Omental fat pad (tissue), 4 donors: ENCODE measurements at places on chromosomes 2 and 18. TPM values are rescaled to one million over a fixed set of nuclear protein-coding genes. Genes with fewer than 3 reads are reported as not detected.

The MC4R gene
- 0.28 TPM for total RNA-seq

The ANKRD53 gene
- total RNA-seq = 16.8 TPM

The ASB18 gene
- total RNA-seq = not detected

The DNAH6 gene
- 1.6 TPM for total RNA-seq

The ACP1 gene
- 69.0 TPM for total RNA-seq

The CRYGD gene
- not detected for total RNA-seq

GRCh38 chr2:39778233-39778632 lies 825 bp downstream of the THUMPD2 start:
- DNase-seq = no peak

GRCh38 chr2:50546790-50547189 lies 485.1 kb downstream of the NRXN1 start:
- DNase-seq = no peak

DNA sequence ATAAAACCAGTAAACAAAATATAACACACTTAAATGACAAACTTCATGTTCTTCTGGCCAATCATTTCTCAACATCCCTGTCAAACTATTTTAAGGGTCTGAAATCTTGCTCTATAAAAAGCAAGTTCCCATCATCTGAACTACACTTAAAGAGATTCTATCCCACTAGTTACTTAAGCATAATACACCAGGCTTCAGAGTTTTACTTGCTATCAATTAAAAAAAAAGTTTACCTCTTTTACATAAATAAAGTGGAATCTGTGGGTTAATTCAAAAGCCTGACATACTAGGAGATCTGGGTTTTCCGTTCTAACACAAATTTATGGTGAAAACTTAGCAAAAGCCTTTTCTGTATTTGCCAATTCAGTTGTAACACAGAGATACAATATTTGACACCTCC lies 1.9 kb downstream of the CLASP1 start:
- no peak for DNase-seq

DNA sequence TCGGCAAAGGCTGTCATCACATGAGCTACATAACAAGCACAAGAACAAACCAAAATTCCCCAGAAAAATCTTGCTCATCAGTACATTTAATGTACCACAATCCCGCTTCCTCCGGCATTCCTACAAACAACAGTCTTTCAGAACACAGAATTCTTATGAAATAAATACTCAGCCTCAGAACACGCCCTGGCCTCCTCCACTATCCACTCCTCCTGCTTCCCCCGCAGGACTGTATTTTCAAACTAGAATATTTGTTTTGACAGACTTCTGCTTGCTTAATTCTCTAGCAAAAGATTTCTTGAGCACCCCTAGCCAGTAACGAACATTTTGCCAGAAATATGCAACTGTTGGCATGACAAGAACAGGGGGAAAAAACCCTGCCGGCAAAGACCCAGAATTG lies 131.2 kb downstream of the THADA start:
- no peak for DNase-seq

- no peak for DNase-seq
These were observed 133.0 kb upstream of the MYO3B start for GRCh38 chr2:170044751-170045478.

- no peak for DNase-seq
These were observed 828.2 kb downstream of the RNF144A start for GRCh38 chr2:7745369-7745768.

DNA sequence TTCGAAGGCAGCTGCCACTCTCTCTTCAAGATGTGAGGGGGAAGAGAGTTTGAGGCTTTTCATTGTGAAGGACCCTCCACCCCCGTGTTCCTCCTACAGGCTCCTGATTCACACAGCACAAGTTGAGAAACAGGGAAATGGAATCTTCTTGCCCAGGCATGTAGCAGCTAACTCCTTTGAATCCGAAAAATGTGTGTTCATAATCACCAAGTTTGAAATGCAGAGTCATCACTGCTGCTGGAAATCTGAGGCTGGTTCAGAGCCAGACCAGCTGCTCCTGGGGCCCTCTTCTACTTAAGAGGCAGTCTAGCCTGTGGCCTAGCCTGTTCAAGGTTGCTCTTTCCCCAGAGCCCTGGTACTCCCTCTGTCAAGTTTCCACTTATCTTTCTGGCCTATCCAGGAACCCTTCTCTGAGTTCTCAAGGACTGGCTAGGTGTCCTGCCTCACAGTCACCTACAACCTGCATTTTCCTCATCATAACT lies 166.4 kb downstream of the TMEM247 start:
- DNase-seq = no peak

DNA sequence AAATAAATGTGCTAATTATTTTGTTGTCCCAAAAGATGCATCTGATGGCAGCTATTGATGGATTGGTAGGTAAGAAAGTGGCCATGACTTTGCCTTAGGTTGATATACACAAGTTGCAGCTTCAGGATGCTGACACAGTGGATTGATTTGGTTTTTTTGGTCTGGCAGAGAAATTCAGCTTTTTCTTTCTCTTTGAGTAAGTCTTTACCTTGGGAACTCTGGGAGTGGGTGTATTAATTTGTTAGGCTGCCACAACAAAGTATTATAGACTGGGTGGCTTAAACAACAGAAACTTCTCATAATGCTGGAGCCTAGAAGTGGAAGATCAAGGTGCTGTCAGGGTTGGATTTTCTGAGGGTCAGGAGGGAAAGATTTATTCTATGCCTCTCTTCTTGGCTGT lies 19.8 kb upstream of the ICOS start:
- DNase-seq = no peak

- no peak for DNase-seq
These were observed 50.6 kb downstream of the TTC21B start for GRCh38 chr2:165902934-165903333.

- no peak for DNase-seq
These were observed 692.6 kb downstream of the ERBB4 start for GRCh38 chr2:211846036-211846400.
